ENCODE measurements at places on chromosomes 2 and 18.

DNA sequence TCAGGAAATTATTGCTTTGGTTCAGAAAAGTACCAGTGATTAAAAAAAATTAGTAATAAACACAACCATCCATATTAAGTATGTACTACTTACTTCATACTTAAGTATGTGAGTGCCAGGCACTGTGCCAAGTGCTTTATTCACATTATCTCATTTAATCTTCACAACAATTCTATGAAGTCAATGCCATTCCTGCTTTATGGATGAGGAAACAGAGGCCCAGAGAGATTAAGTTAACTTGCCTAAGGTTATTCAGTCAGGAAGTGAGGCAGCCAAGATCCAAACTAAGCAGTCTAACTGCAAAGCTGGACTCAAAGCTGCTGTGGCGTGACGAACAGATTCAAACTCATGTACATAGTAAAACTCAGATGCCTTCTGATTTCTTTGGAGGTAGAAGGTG lies 22.3 kb downstream of the DTNB start:
- no peak for DNase-seq

DNA sequence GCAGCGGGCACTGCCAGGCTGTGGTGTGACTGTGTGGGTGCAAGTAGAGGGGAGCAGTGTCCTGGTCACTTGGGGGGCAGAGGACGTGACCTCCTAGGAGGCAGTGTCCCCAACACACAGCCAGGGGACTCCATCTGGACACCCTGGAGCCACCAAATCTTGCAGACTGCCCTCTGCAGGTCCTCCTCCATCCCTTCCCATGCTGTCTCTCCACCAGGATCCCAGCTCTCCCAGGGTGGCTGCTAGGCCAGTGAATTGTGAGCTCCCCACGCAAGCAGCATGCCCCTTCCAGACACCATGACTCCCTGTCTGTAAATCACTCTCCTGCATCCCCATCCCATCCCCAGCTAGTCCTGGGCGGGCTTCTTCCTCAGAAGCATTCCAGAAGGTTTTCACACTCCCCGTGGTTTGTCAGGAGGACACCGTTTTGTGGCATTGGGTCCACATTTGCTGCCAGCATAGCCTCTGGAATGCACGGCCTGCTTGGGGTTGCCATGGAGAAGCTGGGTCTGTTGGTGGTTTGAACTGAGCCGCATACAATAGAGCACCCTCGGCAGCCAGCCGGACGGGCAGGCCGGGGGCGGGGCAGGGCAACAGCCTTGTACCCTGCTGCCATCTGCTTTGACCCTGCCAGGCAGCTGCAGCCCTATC lies 210.7 kb downstream of the KLHL29 start:
- no peak for DNase-seq

- DNase-seq, result no peak
Measured at GRCh38 chr18:10750191-10751035, 224.6 kb downstream of the NAPG start.

DNA sequence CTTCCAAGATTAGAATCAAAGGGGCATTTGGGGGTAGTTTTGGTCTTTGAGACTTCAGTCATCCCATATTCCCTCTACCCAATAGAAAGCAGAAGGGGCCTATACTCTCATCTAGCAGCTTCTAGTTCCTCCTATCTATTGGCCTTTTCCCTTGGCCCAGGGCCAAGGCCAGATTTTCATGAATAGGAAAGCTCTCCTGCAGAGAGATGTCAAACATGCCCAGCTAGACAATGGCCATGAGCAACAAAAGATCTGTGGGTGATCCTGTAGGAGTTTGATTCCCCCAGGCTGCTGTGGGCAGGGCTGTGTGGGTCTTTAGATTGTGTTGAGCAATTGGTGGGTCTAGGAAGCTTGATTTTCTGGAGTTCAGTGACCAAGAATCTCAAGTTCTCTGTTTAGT lies 2.9 kb upstream of the ADCYAP1 start:
- no peak for DNase-seq

GRCh38 chr2:33350632-33351031 lies 125.8 kb upstream of the RASGRP3 start:
- no peak for DNase-seq

GRCh38 chr2:95046371-95047112 lies 21.0 kb downstream of the MAL start:
- DNase-seq, result no peak

DNA sequence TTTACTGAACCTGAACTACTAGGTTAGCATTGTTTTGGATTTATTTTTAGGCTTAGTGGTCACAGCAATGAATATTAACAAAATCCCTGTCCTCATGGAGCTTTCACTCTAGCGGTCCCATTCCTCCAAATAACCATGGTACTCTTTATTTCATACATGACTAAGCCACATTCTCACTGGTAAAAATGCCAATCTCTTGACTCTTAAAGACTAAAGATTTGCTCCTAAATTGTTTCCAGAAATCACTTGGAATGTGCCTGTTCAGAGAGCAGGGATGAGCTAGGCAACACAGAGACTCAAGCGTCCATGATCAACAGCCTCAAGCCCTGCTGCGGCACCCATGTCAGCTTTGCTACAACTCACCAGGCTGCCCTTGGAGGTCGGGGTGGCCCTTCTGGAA lies 13.5 kb downstream of the LMAN1 start:
- DNase-seq, result no peak

DNA sequence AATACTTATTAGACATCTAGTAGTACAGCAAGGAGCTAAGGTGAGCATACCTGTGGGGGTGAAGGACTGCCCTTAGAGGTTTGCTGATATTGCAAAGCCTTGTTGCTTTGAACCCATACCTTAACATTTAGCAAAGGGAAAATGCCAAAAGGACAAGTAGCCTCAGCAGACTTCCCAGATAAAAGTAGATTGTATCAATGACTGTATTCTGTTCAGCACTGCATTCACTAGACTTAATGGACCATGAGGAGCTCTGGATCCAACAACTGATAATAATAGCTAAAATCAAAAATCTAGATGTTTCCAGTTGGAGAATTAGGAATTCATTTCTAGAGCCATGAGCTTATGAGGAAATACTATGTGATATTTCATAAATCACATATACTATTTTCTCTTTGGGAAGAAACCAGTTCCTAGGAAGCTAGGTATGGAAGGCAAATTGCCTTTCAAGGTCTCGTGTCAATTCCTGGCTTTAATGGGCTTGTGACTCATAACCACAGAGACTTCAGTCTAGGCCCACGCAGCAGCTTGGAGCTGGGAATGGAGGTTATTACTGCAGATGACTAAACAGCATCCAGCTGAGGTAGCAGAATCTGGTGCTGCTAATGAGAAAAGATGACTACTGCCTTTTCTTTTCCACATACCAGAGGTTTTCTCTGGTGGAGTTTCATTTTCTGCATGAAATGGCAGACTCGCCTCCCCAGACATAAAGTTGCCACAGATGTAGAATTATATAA lies 191.2 kb upstream of the NABP1 start:
- no peak for DNase-seq

GRCh38 chr2:6398421-6398820 lies 467.3 kb downstream of the CMPK2 start:
- DNase-seq, result no peak

DNA sequence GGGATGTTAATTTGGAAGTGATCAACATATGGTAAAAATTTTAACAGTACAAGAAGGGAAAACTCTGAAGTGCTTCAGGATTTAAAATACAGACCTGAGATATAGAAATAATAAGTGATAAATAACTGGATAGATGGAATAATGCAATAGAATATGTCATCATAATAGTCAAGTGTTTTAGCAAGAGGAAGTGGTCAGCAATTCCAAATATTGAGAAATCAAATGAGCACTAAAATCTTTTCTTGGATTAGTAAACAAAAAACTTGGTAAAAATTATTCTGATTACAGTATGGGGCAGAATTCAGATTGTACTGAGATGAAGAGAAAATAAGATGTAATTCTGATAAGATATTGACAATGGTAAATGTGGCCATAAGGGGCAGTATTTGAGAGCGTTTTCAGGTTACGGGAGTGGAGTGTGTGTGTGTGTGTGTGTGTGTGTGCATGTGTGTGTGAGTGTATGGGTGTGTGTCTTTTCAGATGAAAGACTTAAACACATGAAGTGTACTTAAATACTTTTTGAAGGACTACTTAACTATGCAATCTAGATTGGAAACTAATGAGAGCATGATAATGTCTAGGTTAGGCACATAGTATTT lies 217.9 kb upstream of the ITGA4 start:
- DNase-seq, result no peak

GRCh38 chr2:152846697-152847470 lies 128.5 kb downstream of the ARL6IP6 start:
- no peak for DNase-seq

DNA sequence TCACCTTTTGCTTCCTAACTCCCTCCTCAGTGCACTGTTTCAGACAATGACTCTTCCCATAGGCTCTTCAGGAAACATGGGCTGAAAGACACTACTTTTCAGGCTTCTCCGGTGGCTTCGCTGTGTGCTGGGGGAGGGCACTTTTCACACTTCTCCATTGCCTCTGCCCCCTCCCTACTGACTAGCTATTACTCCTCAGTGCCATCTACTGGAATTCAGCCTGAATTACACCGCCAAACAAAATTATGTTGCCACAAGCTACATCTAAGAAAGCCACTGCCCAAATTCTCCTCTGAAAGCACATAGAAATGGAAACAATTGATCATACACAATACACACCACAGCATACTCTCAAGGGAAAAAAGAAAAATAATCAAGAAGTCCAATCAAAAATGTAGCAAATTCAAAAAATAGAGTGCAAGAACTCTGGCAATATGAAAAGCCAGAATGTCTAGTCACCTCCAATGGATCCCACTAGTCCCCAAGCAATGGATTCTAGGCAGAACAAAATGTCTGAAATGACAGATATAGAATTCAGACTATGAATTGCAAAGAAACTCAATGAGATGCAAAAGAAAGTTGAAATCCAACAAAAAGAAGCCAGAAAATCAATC lies 1139.4 kb upstream of the GYPC start:
- DNase-seq, result no peak

GRCh38 chr2:119366161-119366648 lies 429 bp downstream of the C2orf76 start:
- DNase-seq, result no peak

GRCh38 chr2:186853951-186854350 lies 5.0 kb upstream of the ZSWIM2 start:
- DNase-seq, result no peak

- DNase-seq, result no peak
Measured at GRCh38 chr2:119231975-119232665, 8.5 kb downstream of the STEAP3 start.

DNA sequence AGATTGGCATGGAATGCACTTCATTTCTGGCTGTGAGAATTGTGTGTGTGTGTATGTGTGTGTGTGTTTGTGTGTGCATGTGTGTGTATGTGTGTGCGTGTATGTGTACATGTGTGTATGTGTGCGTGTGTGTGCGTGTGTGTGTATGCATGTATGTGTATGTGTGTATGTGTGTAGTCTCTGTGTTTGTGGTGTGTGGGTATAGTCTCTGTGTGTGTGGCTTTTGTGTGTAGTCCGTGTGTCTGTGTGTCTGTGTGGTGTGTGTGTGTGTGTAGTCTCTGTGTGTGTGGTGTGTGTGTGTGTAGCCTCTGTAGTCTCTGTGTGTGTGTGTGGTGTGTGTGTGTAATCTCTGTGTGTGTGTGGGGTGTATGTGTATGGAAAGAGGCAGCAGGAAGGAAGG lies 247.3 kb upstream of the SOX11 start:
- DNase-seq, result no peak

GRCh38 chr2:156339865-156340264 lies 7.3 kb upstream of the NR4A2 start:
- no peak for DNase-seq

- no peak for DNase-seq
Measured at GRCh38 chr2:121061633-121062032, 223.4 kb downstream of the TFCP2L1 start.

DNA sequence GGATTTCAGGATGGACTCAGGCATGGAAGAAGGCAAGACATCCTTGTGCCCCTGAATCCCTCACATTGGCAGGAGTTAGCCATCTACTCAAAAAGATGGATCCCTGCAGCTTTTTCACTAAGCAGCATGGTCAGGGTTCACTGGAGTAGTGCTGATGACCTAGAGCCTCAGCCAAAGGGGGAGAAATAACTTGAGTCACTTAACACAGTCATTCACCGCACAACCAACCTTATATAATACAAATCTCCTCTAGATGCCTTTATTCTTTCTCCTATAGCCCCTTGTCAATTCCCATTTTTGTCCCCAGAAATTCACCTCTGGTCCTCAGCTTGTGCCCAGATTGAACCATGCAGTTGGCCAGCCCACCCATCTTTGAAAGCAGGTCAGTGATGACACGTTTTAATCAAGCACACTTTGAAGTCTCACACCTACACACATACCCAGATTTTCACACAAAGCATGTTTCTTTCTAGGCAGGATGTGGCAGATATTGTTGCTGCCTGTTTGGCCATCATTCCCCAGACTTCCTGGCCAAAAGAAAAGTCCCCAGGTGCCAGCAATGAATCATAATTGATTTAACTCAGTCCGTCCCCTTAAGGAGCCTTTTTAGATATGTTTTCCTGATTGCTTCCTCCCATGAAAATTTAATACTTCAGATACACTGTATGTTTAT lies 84.2 kb downstream of the LBH start:
- no peak for DNase-seq
